ENCODE measurements at places on chromosomes 11 and 22. TPM values are rescaled to one million over a fixed set of nuclear protein-coding genes. Genes with fewer than 3 reads are reported as not detected.

GRCh38 chr11:34495724-34496377 lies 17.7 kb downstream of the ELF5 start:
- H3K4me1 ChIP-seq, result no peaks in the 10 kb centered on the region
- H3K27me3 ChIP-seq, result peaks cover 2% of the 10 kb centered on the region
- H3K36me3 ChIP-seq, result no peaks in the 10 kb centered on the region
- DNase-seq, result no peak
- H3K4me3 ChIP-seq, result no peak overlapping the region

- no peaks in the 10 kb centered on the region for H3K36me3 ChIP-seq
- peak; percentile 87 for DNase-seq
- H3K4me1 ChIP-seq, result peaks cover 5% of the 10 kb centered on the region
- H3K4me3 ChIP-seq, result peak overlapping the region; percentile 54
- H3K27ac ChIP-seq, result no peak overlapping the region
Measured at GRCh38 chr11:3642071-3642951, 519 bp upstream of the ART5 start.

DNA sequence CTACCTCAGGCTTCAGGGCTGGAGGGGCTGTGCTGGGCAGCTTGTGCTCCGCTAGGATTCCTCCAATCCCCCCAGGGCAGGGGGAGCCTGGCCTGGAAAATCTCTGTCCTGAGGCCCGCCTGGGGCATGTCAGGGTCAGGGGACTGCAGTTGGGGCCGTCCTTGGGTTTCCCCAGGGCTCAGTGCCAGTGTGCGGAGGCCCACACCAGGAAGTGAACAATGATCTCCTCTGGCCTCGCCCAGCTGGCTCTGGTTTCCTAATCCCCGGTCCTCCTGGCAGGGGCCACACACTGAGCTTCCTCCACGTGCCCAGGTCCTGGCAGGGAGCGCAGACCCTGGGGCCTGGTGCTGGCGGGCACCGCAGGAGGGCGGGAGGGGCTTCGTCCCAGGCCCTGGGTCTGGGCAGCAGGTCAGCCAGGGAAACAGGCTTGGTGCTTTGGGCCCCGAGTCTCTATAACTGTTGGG lies 1.4 kb upstream of the MUC2 start:
- H3K27me3 ChIP-seq, result no peaks in the 10 kb centered on the region
- H3K4me1 ChIP-seq, result peaks cover 9% of the 10 kb centered on the region
- H3K36me3 ChIP-seq, result no peaks in the 10 kb centered on the region
- DNase-seq, result peak; percentile 62
- H3K4me3 ChIP-seq, result no peak overlapping the region

DNA sequence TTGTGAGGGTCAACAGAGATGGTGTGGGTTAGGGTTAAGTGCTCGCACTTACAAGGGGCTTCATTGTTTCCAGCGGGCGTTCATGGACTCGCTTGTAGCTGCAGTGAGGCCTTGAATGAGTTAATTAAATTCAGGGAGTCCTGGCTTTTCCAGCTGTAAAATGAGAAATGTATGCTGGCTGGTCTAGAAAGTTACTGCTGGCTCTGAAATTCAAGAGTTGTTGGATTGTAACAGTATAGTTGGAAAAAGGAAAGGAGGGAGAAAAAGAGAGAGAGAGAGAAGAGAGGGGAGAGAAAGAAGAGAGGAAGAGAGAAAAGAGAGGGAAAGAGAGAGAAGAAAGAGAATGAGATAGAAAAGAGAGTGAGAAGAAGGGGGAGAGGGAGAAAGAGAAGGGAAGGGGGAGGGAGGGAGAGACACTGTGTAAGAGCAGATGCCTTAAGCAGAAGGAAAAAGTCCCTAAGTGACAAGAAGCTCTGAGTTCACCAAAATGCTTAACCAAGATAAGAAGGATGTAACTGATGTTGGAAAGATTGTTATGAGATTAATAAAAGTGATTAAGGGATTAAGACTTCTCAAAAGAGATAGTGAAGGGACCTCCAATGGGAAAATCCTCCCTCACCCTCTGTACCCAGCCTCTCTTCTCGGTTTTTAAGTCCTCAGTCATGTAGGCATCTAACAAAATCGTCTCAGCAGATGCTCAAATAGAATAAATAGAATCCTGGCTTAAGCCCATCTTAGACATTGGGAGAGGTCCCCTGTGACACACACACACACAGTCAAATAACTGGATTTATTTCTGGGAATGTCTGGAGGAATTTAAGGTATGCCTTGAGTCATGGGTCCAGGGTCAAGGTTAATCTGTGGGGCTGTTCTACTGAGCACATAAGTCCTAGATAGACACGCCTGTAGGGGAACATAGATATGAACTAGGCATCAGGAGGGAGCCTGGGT lies 477.9 kb downstream of the MIAT start:
- no peak for DNase-seq
- H3K4me3 ChIP-seq, result no peak overlapping the region
- H3K27ac ChIP-seq, result peak overlapping the region; percentile 52
- no peaks in the 10 kb centered on the region for H3K36me3 ChIP-seq
- peaks cover 38% of the 10 kb centered on the region for H3K4me1 ChIP-seq

Gene ZP1
- total RNA-seq, result not detected
